ENCODE measurements at places on chromosomes 2 and 18. TPM values are rescaled to one million over a fixed set of nuclear protein-coding genes. Genes with fewer than 3 reads are reported as not detected.
A peak's percentile ranks its signal among the peaks of the same experiment; 100 is the strongest.

DNA sequence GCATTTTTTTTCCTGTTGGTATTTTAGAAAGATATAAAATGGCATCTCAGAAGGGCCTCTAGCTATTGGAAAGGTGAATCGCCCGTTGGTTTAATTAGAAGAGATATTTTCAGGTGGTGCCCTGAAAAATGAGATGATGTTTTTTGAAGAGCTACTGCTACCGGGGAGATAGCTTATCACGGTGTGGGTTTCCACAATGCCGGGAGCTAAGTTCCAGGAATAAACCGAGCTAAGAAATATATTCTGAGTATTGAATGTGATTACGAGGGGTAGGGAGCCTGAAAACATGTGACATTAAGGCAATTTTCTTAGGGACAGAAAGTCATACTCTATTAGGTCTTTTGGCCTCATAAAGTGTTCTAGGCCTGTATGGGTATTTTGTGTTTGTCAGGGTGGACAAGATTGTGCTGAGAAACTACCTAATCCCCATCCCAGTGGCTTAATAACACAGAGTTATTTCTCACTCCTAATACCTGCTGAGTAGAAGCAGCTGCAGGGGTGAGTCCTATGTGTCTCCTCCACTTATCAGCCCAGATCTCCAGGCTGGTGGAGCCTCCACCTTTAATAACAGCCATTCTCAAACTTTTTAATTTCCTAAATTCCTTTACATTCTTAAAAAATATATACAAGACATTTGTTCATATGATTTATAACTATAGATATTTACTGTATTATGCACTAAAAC lies 150.2 kb downstream of the LRRTM1 start:
- no peak overlapping the region for H3K4me3 ChIP-seq
- H3K4me1 ChIP-seq: no peaks in the 10 kb centered on the region
- no peaks in the 10 kb centered on the region for H3K36me3 ChIP-seq
- DNase-seq: no peak
- H3K27me3 ChIP-seq: no peaks in the 10 kb centered on the region

GRCh38 chr2:205500065-205500464 lies 182.2 kb upstream of the NRP2 start:
- no peak overlapping the region for H3K27ac ChIP-seq
- H3K4me3 ChIP-seq: no peak overlapping the region
- H3K4me1 ChIP-seq: no peaks in the 10 kb centered on the region
- no peaks in the 10 kb centered on the region for H3K36me3 ChIP-seq
- no peaks in the 10 kb centered on the region for H3K27me3 ChIP-seq
- DNase-seq: no peak

DNA sequence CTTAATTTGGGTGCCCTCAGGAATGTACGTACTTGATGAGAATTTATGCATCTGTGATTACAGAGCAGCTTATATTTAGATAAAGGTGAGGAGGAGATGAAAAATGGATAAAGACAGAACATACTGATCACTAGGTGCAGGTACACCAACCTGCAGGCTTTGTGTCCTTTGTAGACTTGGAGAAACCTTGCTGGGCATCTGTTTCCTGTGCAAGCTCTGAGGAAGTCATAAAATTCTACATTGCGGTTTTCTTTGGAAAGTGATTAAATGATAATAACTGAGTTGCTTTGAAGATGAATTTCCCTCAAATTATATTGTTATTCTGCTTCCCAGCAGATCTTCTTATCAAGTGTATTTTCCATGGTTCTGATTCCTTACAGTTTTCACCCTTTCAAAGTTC lies 7.7 kb downstream of the RAB27B start:
- H3K36me3 ChIP-seq: no peaks in the 10 kb centered on the region
- DNase-seq: no peak
- H3K4me3 ChIP-seq: no peak overlapping the region
- no peaks in the 10 kb centered on the region for H3K27me3 ChIP-seq

DNA sequence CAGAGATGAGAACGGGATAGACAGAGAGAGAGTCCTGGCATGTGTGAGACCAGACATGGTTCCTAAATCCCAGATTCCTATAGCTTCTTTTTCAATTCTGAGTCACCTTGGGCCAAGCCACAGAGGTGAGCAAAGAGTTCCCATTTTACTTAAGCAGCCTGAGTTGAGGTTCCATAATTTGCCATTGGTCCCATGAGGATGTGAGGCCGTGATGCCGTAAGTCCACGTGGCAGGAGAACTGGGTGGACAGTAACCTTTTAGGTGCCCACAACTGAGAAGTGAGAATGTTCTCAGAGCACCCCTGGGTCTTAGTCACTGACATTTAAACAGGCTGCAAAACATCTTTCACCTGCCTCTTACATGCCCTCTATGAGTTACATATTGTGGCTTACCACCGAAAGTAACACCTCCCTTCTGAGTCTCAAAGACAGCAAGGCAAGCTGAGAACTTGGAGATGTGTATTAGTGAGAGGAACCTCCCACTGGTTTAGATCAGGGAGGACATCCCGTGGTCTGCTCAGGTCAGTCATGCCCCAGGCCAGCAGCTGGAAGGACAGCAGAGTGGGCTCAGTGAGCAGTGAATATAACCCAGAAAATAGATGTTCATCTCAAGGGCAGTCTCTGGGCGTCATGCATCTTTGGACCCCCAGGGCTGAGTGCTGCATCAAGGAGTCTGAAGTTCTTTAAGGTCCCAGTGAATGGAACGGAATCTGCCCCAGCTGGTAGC lies 127.9 kb upstream of the LGALSL start:
- no peaks in the 10 kb centered on the region for H3K27me3 ChIP-seq
- H3K4me3 ChIP-seq: peak overlapping the region; percentile 27
- H3K36me3 ChIP-seq: no peaks in the 10 kb centered on the region
- DNase-seq: peak; percentile 74
- H3K4me1 ChIP-seq: peaks cover 47% of the 10 kb centered on the region

- no peaks in the 10 kb centered on the region for H3K4me1 ChIP-seq
- DNase-seq: no peak
- peaks cover 3% of the 10 kb centered on the region for H3K27me3 ChIP-seq
- H3K27ac ChIP-seq: no peak overlapping the region
- no peaks in the 10 kb centered on the region for H3K36me3 ChIP-seq
- no peak overlapping the region for H3K4me3 ChIP-seq
Observed at GRCh38 chr2:69168950-69169654, 156.1 kb downstream of the ANTXR1 start.

DNA sequence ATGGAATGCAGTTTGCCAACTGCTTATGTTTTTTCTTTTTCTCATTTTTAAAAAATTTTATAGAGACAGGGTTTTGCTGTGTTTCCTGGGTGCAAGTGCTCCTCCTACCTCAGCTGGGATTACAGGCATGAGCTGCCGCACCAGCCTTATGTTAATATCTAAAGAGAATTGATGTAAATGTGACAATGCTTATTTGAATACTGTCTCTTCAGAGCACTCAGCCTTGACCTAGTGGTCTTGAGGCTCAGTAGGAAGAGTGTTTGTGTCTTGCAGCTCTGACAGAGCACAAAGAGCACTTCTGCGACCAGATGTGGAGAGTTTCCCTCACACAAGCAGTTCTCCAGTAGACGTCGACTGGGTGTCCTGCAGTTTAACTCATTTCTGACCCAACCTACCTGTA lies 55.3 kb downstream of the ARHGEF4 start:
- no peak overlapping the region for H3K27ac ChIP-seq
- no peaks in the 10 kb centered on the region for H3K36me3 ChIP-seq
- H3K4me3 ChIP-seq: no peak overlapping the region
- no peaks in the 10 kb centered on the region for H3K4me1 ChIP-seq
- H3K27me3 ChIP-seq: no peaks in the 10 kb centered on the region

- no peak overlapping the region for H3K27ac ChIP-seq
- no peaks in the 10 kb centered on the region for H3K36me3 ChIP-seq
- no peak for DNase-seq
Observed at GRCh38 chr2:2805263-2805662, 474.2 kb upstream of the MYT1L start.

DNA sequence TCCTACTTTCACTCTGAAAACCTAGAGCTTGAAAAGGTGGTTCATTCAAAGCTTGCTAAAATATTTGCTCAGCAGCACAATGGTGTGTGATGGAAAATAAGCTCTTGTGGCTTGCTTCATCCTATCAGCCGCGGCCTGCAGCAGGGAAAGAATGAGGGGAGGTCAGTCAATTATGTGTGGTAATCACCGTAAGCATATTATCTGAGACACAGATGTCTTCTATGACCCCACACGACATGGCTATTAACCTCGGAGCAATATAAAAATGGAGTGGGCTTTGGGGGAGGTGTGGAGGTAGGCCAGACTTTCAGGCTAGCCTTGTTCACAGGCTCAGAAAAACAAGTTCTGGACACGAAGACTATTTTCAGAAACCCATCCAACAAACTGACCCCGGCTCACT lies 98.4 kb upstream of the SIX3 start:
- DNase-seq: no peak
- H3K36me3 ChIP-seq: no peaks in the 10 kb centered on the region
- no peaks in the 10 kb centered on the region for H3K27me3 ChIP-seq
- H3K27ac ChIP-seq: no peak overlapping the region
- H3K4me3 ChIP-seq: no peak overlapping the region

GRCh38 chr2:136997557-136997956 lies 232.2 kb downstream of the THSD7B start:
- no peak overlapping the region for H3K27ac ChIP-seq
- no peaks in the 10 kb centered on the region for H3K36me3 ChIP-seq
- DNase-seq: no peak
- no peak overlapping the region for H3K4me3 ChIP-seq

DNA sequence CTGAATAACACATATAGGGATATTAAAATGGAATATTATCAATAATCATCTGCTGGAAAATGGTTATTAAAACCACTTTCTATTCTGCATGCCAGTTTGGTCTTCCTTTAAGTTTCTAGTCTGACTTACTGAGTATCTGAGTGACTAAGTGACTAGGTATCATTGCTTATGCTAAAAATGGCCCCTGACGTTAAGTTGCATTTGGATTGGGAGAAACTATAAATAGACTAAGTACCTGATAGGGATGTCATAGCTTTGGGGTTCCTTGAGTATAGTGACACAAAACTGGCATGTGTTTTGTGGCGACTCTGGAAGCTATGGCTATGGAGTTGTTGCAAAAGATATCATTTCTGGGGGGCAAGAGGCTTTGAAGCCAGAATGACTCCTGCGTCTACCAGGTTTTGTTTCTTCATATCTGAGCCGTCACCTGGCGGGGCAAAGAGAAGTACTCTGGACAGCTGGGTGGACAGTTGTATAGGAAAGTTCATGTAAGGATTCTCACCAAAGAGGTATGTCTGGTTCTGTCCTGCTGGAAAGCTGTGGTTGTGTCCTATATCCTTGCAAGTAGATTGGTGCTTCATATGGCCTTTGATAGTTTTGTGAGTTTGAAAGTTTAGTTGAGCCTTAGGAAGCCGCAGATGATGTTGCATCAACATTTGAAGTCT lies 17.9 kb downstream of the ITGAV start:
- H3K27ac ChIP-seq: no peak overlapping the region
- no peaks in the 10 kb centered on the region for H3K4me1 ChIP-seq
- H3K27me3 ChIP-seq: no peaks in the 10 kb centered on the region
- H3K4me3 ChIP-seq: no peak overlapping the region
- DNase-seq: no peak

DNA sequence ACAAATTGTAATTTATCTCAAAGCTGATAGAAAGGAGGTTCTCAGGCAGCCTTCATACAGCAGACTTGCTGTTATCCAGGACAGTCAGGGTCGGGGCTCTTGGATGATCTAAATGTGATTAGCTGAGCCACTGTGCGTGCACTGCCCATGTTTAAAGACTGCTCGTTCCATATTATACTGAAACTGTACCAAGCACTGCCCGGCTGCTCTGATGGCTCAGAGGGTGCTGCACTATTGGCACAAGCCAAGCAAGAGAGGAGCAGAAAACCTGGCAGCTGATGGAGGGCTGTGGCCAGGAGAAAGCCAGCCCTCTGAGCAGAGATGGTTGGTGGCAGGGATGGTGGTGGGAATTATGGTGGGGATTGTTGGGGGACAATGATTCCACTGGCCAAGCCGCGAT lies 63.4 kb downstream of the COL6A3 start:
- no peaks in the 10 kb centered on the region for H3K4me1 ChIP-seq
- H3K4me3 ChIP-seq: no peak overlapping the region
- no peak for DNase-seq
- no peaks in the 10 kb centered on the region for H3K36me3 ChIP-seq
- H3K27me3 ChIP-seq: no peaks in the 10 kb centered on the region

DNA sequence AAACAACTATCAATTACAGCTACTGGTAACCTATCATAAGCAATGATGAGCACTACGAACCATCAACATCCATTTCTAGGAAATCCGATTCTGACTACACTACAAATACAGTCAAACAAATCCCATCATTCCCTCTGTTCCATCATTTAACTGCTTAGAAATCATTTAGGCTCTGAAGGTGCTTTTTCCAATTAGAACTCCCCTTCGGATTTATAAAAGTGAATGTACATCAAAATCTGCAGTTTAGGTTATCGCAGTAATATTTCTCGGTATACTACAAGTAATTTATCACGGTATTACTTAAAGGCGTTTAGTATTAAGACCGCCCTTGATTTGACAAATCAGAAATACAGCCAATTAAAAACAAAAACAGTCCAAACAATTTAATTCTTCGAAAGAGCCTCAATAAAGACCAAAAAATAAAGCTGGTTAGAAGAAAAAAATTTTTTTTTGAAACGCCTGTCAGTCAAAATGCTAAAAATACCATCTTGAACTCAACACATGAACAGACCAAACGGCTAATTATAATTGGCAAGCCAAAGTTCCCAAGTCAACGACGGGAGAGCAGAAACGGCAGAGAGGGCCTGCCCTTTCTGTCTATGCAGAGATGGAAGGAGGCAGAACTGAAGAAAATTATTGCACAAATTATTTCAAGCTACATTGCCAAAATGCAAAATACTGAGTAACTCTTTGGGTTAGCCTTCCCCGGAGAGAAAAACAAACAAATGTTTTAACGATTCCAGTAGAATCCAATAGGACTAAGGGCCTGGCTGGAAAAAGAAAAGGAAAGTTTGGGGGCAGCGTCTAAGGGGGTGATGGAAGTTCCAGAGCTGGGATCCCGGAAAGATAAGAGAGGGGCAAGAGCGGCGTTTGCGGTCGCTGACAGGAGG lies 1.2 kb downstream of the VPS54 start:
- H3K4me1 ChIP-seq: peaks cover 38% of the 10 kb centered on the region
- no peak for DNase-seq
- no peaks in the 10 kb centered on the region for H3K27me3 ChIP-seq
- H3K27ac ChIP-seq: peak overlapping the region; percentile 71
- H3K36me3 ChIP-seq: no peaks in the 10 kb centered on the region

GRCh38 chr2:5562865-5563264 lies 129.3 kb upstream of the SOX11 start:
- no peaks in the 10 kb centered on the region for H3K36me3 ChIP-seq
- no peaks in the 10 kb centered on the region for H3K27me3 ChIP-seq

- H3K27me3 ChIP-seq: no peaks in the 10 kb centered on the region
- no peak overlapping the region for H3K4me3 ChIP-seq
- H3K27ac ChIP-seq: no peak overlapping the region
- H3K36me3 ChIP-seq: no peaks in the 10 kb centered on the region
- DNase-seq: no peak
- H3K4me1 ChIP-seq: no peaks in the 10 kb centered on the region
Observed at GRCh38 chr2:133421516-133422324, 146.5 kb downstream of the NCKAP5 start.

GRCh38 chr18:49874238-49874637 lies 60.9 kb upstream of the ACAA2 start:
- peaks cover 5% of the 10 kb centered on the region for H3K27me3 ChIP-seq
- no peak overlapping the region for H3K4me3 ChIP-seq
- H3K36me3 ChIP-seq: no peaks in the 10 kb centered on the region

GRCh38 chr2:64259312-64259711 lies 115.1 kb upstream of the PELI1 start:
- H3K27me3 ChIP-seq: no peaks in the 10 kb centered on the region
- H3K4me3 ChIP-seq: no peak overlapping the region
- H3K27ac ChIP-seq: no peak overlapping the region
- no peak for DNase-seq

GLI2 gene
- total RNA-seq: not detected

RAD51AP2 gene
- total RNA-seq: not detected

RPIA gene
- 70.2 TPM for total RNA-seq

CHRNG gene
- not detected for total RNA-seq

LRP1B gene
- total RNA-seq: not detected

TMEM247 gene
- not detected for total RNA-seq

KYNU gene
- total RNA-seq: not detected
